SK-N-MC (cell line): ENCODE measurements at places on chromosomes 12 and 14.

DNA sequence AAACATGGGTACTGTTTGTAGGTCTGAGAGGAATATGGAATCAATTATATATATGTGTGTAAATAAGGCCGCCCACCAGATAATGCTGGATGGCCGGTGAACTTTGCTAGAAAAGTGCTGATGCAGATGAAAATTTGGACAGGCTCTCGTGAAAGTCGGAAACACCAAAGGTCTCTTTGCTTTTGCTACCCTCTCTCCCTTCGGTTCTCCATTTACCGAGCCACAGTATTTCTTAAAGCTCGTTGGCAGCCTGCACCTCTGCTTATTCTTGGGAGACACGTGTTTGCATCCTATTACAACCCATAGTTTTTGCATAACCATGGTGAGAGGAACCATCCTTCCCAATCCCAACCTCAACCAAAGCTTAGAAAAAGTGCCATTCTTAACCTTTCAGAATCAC lies 109.6 kb downstream of the FOXN3 start:
- no peak for DNase-seq

DNA sequence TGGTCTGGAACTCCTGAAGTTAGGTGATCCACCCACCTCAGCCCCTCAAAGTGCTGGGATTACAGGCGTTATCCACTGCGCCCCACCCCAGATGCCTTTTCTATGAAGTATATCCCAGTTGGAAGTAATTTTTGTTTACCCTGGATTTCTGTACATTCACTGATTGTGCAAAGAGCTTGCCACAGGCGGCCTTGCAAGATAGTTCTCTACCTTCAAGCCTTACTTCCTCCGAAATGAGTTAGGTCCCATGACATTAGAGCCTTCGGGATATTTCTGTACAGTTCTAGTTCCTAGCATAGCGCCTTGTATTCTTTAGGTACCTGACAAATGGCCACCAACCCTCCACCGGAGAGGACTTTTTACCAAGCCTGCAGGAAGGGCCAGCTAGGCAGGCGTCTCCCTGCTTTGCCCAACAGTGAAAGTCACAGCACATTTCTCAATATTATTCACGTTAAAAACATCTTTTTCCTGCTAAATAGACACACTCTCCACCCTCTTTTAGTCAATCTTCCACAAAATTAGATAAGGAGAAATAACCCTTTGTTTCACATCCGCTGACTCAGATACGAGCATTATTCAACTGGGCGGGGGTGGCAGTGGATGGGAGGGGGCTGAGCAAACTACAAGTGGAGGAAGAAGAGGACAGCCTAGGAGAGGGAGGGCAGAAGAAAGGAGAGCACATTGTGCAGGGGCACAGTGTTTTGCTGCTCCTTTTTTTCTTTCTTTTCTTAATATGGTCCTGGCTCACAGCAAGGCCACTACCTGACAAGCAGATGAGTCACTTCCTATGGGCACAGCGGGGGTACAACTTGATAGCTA lies 40.0 kb upstream of the CAPRIN2 start:
- DNase-seq = no peak

DNA sequence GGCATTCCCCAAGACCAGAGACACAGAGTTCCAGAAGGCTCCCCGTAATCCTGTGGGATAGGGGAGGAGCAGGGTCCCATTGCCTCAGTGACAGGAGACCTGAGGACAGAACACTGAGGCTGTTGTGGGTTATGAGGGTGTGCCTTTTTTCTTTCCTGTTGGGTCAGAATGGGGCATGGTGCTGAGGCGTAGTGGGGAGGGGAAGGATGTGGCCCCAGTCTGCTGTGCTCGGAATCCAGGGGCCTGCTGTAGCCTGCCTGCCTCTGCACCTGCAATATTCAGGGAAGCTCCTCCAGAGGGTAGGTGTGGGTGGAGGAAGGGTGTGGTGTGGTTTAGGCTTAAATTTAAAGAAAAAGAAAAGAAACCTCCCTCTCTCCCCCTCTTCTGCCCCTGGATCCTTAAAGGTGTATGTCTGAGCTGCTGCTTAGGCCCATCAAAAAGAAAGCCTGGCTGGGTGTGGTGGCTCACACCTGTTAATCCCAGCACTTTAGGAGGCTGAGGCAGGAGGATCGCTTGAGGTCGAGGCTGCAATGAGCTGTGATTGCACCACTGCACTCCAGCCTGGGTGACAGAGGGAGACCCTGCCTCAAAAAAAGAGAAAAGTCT lies 18.7 kb downstream of the PLEKHG3 start:
- no peak for DNase-seq

GRCh38 chr14:44989497-44990440 lies 27.8 kb downstream of the TOGARAM1 start:
- no peak for DNase-seq

- no peak for DNase-seq
These were observed 51.6 kb downstream of the DERA start for GRCh38 chr12:15962760-15963159.

DNA sequence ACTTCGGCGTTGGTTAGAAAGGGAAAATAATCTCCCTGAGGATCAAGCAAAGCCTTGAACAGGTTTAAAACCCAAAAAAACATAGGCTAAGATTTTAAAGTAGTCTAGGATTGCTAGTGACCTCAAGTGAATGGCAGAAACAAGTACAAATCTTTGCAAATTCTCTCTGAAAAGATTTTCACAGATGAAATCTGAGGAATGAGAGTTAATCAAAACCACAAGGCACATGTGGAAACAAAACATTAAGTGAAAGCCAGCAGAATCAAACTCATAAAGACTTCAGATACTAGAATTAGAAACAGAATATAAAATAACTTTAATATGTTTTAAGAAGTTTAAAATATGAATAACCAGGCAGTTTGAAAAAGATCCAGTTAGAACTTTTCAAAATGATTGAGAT lies 52.2 kb upstream of the CFL2 start:
- DNase-seq = no peak

DNA sequence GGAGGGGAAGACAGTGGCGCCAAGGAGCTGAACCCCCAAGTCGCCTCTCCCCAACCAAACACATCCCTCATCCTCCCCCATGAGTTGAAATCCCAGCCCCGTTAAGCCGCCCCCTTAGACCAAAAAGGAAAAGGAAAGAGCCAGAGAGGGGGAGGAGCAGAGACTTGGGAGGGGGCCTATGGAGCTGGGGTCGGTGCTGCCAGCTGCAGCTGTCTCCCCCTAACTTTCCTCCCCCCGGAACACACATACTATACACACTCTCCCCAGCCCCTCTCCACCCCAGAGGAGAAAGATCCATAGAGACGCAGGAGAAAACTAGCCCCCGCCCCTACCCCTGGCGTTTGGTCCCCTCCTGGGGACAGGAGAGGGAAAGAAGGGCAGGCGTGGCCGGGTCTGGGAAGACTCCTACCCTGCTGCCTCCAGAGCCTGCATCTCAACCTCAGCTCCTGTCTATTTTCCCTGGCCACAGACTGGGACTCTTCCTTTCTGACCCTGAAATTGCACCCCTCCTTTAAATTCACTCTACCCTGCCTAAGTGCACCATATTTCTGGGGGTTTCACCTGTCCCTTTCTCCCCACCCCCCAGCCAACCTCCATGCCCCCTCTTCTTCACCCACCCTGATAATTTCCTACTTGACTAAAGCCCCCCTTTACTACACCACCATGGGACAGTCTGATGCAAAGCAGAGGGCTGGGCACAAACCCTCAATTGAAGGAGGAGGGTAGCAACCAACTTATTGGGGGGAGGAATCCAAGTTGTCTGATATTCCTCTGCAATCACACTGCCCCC lies 1.7 kb upstream of the HOXC9 start:
- DNase-seq = no peak

GRCh38 chr14:39469094-39469710 lies 37.0 kb upstream of the FBXO33 start:
- no peak for DNase-seq

DNA sequence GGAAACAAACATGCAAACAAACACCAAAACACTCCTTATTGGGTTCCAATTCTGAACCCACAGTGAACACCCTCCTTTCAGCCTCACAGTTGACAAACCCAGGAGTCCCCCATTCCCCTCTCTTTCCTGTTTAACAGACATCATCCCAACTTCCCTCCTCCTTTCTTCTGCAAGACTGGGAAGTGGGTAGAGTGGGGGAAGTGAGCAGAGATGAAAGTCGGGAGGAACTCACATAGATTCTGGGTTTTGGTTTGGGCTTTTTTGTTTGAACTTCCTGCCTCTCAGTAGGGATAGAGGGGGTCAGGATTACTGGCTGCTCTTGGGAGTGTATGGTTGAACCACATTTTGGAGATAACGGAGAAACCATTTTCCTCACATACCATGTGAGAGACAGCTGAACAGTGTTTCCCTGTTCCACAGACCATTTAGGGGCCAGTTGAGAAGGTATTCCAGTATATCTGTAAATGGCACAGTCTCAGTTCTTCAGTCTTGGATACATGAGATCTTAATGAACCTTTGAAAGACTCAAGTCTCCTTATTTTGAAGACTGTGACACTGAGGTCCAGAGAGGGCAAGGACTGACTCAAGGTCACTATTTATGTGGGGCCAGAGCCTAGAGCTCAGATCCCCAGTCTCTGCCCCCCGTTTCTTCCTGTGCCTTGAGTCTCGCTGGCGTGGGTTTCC lies 3.9 kb upstream of the GPR84 start:
- no peak for DNase-seq

DNA sequence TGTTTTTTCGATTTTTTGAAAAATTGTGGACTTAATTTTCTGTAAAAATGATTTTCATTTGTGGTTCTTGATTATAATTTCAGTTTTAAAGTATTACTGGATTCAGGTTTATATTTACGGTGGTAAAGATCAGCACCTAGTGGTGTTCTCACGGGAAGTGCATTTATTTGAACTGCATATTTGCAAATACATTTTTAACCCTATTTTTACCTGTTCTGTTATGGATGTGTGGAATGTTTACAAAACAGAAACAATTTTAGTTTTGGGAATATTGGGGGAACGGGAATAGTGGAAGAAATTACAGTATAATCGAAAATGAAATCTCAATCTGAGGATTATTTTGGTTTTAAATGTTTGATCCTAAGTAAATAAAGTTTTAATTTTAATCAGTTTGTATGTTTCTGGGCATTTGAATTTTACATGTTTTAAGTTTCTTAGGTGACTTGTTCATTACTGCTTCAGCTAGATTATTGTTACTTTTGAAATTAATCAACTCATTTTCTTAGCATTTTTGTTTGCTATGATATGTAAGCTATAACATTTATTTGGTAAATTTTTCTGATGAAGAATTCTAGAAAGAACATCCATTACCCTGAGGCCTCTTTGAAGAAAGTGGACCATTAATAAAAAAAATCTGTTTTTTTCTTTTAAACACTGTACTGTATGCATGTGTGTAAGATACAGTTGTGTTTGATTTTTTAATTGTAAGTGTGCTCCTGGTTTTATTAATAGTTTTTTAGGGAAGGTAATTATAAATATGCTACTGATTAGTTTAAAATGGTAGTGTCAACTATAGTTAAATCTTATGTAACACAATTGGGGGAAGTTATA lies 942 bp downstream of the ATF7IP start:
- no peak for DNase-seq

DNA sequence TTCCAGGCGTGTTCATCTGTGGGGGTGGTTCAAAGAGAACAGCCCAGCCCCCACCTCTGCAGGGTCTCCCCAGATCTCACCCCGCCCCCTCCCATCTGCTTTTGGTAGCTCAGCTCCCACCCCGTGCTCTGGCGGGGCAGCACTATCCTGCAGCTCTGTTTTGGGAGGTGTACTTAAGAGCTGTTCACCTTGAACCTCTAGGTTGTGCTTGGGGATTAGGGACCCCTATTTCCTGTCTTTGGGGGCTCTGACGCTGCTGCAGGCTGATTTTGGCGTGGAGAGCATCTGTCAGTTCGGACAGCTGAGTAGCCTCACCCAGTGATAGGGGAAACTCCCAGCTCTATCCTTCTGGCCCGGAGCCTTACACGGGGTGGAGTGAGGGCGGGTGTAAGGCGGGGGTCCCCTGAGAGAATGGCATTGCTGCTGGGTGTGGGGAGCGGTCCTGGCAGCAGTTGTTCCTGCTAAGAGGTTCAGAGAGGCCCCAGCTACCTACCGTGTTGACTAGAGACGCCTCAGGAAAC lies 765 bp downstream of the TMEM120B start:
- DNase-seq = no peak

GRCh38 chr12:117042862-117043261 lies 56.4 kb downstream of the TESC start:
- DNase-seq = no peak

DNA sequence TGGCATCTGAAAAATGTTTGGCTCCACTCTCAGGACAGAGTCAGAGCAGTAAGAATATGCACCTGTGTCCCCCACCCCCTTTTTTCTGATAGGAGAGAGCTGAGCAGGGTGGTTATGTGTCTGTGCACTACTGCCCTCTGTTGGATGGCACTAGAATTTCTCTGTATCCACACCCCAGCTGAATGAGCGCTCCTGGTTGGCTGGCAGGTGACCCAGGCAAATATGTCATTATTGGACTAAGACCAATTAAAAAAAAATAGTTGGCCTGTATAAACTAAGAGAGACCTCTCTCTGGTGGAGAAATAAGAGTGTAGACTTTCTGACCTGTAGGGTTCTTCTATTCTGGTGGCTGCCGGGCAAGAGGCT lies 107.0 kb downstream of the PTCSC3 start:
- DNase-seq = no peak

GRCh38 chr12:25424211-25424731 lies 128.8 kb downstream of the LMNTD1 start:
- no peak for DNase-seq

DNA sequence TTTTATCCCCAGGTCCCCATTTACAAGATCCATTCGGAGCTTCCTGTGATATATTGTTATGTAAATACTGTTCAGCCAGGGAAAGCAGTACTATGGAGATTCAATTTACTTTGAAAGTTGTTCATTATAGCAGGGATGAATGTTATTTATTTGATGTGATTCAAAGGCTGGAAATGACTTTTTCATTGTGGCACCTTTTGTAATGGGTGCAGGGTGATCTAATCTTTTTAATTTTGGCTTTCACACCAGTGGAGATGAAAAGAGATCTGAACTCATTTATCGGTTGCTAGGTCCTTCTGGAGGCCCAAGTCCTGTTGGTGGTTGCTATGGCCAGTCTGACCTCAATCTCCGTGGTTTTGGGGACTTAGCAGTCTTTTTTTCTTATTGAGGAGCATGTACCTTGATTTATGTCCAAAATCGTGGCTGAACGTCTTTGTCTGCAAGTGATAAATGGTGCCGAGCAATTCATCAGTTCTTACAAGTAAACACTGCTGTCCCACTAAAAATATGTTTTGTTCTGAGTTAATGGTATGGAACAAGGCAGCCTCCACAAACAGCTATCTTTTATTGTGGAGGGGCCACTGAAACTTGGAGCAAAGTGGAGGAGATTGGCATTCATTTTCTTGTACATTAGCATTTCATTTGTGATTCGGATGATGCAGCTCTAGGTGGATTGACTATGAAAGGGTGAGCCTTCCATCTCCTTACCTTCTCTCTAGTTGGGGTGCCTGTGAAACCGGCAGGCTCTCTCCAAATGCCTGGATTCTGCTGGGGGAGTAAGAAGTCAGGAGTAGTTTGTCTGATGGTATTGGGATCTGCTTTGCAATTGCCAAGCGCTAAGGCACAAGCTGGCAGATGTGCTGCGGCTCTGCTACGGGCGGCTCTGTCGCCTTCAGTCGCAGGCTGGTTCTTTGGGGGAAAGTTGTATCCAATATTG lies 2.0 kb downstream of the RMST start:
- no peak for DNase-seq
